ENCODE measurements at places on chromosomes 12 and 14.

- DNase-seq, result no peak
Measured at GRCh38 chr12:47955059-47955458, 8.3 kb upstream of the TMEM106C start.

GRCh38 chr14:105876158-105876557 is 349.8 kb downstream of the TMEM121 start:
- no peak for DNase-seq

GRCh38 chr12:106113824-106114446 is 24.8 kb downstream of the NUAK1 start:
- no peak for DNase-seq

DNA sequence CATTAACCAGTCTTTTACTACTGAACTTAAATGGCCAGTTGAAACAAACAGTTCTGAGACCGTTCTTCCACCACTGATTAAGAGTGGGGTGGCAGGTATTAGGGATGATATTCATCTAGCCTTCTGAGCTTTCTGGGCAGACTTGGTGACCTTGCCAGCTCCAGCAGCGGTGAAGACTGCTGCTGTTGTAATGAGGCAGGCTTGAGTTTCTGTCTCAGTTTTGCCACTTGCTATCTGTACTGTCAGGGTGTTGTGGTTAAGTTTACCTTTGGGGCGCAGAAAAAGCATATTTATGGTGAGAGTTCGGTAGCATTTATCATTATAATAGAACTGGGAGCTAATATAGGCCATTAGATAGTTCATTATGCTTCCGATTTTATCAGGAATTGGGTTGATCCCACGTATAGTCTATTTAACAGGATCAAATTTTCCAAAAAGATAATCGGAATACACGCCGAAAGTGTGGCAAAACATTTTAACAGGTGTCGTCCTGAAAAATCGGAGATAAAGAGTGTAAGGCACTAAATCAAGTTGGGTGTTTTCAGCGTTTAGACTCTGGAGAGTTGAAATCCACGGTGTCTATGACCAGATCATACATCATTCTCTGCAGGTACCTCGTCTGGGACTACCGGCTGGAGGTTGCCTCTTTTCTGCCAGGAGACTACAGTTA is 688 bp upstream of the NECAP1 start:
- DNase-seq, result no peak

GRCh38 chr14:53147208-53147607 is 5.9 kb downstream of the DDHD1 start:
- DNase-seq, result no peak

GRCh38 chr12:91565246-91565645 is 382.6 kb upstream of the DCN start:
- no peak for DNase-seq

DNA sequence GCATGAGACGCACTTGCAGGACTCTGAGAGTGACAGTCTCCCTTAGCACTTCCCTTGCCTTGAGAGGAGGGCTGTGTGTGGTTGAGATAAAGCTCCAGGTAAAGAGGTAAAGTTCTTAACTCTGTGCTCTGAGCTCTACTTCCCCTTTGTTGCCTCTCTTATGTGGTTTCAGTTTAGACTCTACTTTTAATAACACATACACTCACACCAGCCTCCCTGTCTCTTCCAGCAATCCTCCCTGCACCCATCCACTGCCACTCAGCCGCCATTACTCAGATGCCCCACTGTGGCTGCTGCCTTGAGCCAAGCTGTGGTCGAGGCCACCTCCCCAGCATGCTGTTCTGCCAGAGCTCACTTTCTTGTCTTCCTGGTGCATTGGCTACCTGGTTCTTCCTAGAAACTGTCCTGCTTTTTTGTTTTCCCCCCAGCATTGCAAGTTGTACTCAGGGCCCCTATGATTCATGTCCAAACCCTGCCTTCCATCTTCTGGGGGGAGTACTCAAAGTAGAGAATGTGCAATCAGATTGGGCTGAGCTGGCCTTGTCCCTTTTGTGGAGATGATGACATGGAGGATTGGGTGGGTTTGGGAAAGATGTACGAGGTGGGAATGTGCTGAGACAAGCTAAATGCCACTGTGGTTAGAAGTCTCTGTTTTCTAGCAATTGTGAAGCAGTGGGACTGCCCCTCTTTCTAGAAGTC is 115.5 kb upstream of the PARP11 start:
- DNase-seq, result no peak

- no peak for DNase-seq
Measured at GRCh38 chr12:124332058-124332672, 37.3 kb downstream of the RFLNA start.

DNA sequence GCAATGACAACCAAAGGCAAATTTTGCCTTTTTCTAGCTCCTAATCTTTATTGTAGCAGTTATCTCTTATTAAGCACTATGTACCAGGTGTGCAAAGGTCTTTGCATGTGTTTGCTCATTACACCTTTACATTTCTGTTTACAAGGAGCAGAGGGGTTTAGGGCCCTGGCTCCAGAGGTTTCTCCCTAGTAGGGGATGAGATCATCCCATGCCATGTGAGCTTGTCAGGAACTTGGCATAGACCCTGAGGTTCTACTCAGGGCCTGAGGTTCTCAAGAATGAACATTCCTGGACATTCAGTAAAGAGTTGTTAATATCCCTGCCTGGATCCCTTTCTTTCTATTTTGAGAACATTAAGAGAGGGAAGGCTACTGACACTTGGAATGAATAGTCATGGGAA is 292.0 kb downstream of the RPAP3 start:
- DNase-seq, result no peak

DNA sequence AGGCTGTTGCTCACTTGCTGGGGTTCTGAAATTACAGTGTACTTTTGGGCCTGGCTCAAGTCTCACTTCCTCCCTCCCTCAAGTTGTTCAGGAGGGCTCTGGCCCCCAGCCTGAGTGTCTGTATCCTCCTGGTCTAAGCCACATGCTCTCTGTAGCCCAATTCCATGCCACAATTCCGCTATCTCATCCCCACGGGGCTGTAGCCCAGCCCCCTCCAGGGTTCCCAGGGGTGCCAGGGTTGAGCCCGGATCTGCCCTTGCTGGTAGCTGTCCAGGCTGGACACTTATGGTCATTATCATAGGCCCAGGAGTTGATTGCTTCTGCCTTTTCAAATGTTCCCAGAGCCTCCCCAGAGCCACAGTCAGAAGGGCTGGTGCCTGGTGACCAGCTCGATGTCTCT is 65.3 kb downstream of the PRIMA1 start:
- no peak for DNase-seq

DNA sequence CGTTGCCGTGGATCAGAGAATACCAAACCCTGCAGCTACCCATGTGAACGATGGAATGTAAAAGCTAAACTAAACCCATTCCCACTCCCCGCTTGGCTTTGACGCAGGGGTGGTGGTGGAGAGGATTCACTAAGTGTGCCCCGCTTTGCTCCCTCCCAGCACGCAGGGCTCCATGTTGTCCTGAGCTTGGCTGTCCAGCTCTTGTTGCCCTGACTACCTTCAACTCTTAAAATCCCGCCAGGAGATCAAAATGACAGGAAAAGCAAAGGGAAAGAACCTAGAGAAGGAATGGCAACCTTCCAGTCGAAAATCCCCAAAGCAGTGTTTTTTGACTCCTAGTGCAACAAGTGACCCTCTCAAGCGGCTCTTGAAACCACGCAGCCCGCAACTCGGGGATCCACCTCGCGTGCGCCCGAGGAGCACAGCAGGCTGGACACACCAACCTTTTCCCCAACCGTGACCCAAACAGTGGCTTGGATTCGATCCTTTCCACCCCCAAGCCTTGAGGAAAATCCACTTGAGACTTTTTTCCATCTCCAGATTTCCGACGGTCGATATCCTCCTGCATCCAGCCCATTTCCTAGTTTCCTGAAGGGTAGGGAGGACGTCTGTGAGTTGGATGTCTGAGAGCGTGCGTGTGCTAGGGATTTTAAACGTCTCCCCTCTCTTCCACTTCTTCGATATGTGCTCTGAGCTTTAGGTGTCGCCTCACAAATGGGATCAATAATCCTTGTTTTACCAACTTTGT is 1.4 kb downstream of the SYT10 start:
- no peak for DNase-seq

DNA sequence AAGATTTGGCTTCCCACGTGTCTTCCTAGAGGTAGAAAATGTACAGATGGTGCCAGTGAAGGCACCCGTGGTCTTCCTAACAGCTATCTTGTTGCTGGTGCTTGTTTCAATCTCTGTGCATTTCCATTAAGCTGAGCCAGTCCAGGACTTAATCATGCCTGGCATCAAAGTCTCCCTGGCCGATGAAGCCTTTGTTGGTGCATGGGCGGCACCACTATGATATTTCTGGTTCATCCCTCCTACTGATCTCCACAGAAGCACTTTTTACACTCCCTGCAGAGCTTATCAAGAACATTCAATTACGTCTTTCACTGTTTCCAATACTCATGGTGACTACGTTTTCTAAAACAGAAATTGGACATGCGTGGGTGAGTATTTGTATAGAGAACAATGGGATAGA is 128.4 kb downstream of the TTC8 start:
- DNase-seq, result no peak

DNA sequence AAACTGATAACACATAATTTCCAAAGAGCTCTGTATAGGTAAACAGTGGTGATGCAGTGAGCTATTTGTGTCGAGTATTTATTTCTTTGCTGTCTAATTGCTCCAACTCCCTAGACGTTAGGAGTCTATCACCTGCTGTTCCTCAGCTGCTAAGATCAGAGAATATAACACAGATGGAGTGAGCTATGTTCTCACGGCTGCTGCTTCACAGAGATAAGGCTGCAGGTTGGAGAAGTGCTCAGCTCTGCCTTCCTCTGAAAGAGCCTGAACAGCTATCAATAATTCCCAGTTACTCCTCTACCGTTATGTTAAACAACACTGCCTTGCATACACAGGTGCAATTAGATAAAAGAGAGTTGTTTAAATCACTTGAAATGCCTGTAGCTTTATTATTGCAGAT is 103.2 kb upstream of the MDGA2 start:
- DNase-seq, result peak; percentile 3

GRCh38 chr12:84058136-84058535 is 854.5 kb downstream of the SLC6A15 start:
- no peak for DNase-seq

- DNase-seq, result peak; percentile 76
Measured at GRCh38 chr12:87439990-87440827, 589.0 kb downstream of the C12orf50 start.

- no peak for DNase-seq
Measured at GRCh38 chr12:27524839-27525753, 1.1 kb downstream of the PPFIBP1 start.

GRCh38 chr12:131672311-131672940 is 38.5 kb upstream of the SFSWAP start:
- DNase-seq, result no peak

- DNase-seq, result no peak
Measured at GRCh38 chr14:71566276-71566675, 366.0 kb upstream of the RGS6 start.

GRCh38 chr14:101876555-101876938 is 87.8 kb upstream of the DYNC1H1 start:
- DNase-seq, result no peak

GRCh38 chr12:12239127-12239526 is 27.7 kb downstream of the LRP6 start:
- DNase-seq, result no peak

DNA sequence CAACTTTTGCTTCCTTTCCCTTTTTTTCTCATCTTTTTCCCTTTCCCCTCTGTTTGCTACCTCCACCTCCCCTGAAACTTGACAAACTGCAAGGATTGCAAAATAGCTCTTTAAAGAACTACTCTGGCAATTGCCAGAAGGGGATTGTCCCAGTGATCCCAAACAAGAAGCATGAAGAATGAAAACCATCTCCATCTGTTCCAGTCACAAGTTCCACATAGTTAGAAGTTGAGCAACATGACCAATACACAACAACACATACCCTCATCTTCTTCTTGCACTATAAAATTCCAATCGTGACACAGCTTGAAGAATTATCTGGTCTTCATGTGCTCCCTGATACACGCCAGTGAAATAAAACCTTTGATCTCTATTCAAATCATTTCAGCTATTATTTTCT is 93.7 kb upstream of the USP15 start:
- no peak for DNase-seq

DNA sequence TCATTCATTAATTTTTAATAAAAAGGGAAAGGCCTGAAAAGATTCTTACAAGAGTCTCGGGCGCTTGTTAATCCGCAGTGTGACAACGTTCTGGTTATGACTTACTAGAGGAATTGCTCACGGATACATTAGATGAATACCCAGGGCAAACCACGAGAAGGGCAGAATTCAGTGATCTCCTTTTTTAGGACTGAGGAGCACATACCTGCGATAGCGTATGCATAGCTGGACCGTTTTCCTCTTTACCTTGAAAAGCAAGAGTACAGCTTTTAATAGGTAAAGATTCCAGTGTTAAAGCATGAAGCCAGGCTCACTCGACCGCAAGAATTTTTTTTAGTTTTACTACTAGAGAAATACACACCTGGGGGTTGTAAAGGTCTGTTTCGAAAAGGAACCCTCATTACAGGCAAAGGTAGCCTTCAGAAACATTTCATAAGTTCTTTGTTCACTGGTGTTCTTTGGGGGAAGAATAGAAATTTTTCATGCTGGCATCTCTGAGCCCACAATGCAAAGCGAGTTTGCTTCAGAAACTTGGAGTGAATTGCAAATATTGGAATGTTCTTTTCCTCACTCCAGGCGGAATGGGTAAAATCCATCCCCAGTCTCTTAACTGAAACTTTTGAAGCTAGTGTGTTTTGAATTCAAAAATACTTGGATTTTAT is 953 bp downstream of the MAPK1IP1L start:
- no peak for DNase-seq

- no peak for DNase-seq
Measured at GRCh38 chr12:50380761-50381325, 15.6 kb downstream of the FAM186A start.
